ENCODE measurements at places on chromosomes 6 and 20. TPM values are rescaled to one million over a fixed set of nuclear protein-coding genes. Genes with fewer than 3 reads are reported as not detected.

NTSR1 gene
- 0.37 TPM for total RNA-seq

PRR18 gene
- not detected for total RNA-seq

UST gene
- total RNA-seq: 1.7 TPM

DNA sequence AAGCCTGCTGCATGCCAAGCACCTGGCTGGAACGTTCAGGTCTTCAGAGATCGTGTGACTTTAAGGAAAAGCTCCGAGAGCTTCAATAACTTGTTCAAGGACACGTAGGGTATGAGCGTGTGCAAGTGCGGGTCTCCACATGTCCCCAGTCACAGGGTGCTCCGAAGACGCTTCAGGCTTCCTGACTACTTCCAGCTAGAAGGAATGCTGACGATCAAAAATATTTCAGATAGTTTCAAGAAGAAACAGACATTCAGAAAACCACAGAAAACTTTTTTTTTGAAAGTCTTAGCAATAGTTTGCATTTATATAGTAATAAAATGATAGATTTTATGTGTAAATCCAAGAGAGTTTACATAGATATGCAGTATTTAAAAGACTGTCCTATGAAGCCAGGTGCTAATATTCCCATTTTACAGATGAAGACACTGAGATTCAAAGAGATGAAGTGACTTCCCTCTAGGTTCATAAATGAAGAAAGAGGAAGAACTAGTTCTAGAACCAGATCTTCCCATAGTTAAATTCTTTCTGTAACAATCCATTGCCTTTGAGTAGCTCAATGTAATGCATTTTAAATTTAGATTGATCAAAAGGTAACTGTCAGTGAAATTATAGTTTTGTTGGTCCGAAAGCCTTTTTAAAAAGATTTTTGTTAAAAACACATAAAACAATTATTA is 247.6 kb downstream of the MYLK4 start:
- no peak overlapping the region for H3K27ac ChIP-seq
- H3K27me3 ChIP-seq: peaks cover 2% of the 10 kb centered on the region
- no peak overlapping the region for H3K4me3 ChIP-seq
- H3K4me1 ChIP-seq: no peaks in the 10 kb centered on the region
- no peaks in the 10 kb centered on the region for H3K36me3 ChIP-seq

- H3K36me3 ChIP-seq: no peaks in the 10 kb centered on the region
- H3K4me1 ChIP-seq: no peaks in the 10 kb centered on the region
- no peak for DNase-seq
- no peak overlapping the region for H3K4me3 ChIP-seq
- no peaks in the 10 kb centered on the region for H3K27me3 ChIP-seq
Observed at GRCh38 chr6:25172819-25173218, 106.4 kb upstream of the CARMIL1 start.

DNA sequence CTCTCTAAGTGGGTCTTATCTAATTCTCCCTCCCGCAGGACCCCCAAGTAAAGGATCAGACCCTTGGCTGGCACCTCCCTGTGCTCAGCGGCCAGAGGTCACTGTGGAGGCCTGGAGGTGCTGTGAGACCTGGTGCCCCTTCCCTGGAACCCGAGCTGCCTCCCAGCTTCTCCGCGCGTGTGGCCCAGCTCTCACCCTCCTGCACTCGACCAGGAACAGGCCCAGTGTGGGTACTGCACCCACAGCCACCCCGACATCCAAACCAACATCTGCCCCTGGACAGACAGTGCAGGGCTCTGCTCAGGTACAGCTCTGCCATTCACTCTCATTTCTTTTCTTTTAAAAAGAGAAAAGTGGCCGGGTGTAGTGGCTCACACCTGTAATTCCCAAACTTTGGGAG is 42.4 kb downstream of the TMEM242 start:
- no peak overlapping the region for H3K27ac ChIP-seq
- H3K4me1 ChIP-seq: no peaks in the 10 kb centered on the region
- no peaks in the 10 kb centered on the region for H3K27me3 ChIP-seq

DNA sequence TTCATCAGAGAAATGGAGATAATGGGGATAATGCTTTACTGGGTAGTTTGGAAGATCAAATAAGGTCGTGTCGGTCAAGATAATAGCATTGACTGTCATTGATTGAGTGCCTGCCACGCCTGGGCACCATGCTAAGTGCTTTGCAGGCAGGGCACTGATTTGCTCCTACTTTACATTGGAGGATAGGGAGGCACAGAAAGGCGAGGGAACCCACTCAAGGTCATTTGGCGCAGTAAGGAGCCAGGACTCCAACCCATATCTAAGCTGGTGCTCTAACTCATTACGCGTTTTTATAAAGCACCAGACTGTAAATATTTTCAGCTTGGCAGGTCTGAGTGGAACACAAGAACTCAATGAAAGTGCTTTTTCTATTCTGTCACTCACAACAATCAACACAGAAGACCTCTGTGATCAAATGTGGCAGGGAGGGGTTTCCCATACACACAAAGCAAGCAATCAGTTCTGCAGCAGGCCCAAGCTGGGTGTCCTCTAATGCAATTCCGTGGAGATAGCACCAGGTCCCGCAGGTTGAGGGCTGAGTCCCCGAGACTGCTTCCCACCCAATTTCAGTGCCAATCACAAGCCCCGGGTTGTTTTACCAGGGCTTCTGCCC is 373.6 kb downstream of the CDH26 start:
- no peak for DNase-seq
- H3K4me3 ChIP-seq: no peak overlapping the region
- no peaks in the 10 kb centered on the region for H3K27me3 ChIP-seq
- no peaks in the 10 kb centered on the region for H3K4me1 ChIP-seq
- no peaks in the 10 kb centered on the region for H3K36me3 ChIP-seq

GRCh38 chr6:136230219-136230853 is 19.8 kb downstream of the MTFR2 start:
- H3K4me1 ChIP-seq: no peaks in the 10 kb centered on the region
- H3K27me3 ChIP-seq: no peaks in the 10 kb centered on the region
- no peak for DNase-seq
- H3K27ac ChIP-seq: no peak overlapping the region
